Right forelimb (tissue), 1 donor: ENCODE measurements at places on chromosomes 1 and 21.
A peak's percentile ranks its signal among the peaks of the same experiment; 100 is the strongest.

- DNase-seq, result no peak
These were observed 51.3 kb downstream of the DNAJC6 start for GRCh38 chr1:65360648-65361047.

DNA sequence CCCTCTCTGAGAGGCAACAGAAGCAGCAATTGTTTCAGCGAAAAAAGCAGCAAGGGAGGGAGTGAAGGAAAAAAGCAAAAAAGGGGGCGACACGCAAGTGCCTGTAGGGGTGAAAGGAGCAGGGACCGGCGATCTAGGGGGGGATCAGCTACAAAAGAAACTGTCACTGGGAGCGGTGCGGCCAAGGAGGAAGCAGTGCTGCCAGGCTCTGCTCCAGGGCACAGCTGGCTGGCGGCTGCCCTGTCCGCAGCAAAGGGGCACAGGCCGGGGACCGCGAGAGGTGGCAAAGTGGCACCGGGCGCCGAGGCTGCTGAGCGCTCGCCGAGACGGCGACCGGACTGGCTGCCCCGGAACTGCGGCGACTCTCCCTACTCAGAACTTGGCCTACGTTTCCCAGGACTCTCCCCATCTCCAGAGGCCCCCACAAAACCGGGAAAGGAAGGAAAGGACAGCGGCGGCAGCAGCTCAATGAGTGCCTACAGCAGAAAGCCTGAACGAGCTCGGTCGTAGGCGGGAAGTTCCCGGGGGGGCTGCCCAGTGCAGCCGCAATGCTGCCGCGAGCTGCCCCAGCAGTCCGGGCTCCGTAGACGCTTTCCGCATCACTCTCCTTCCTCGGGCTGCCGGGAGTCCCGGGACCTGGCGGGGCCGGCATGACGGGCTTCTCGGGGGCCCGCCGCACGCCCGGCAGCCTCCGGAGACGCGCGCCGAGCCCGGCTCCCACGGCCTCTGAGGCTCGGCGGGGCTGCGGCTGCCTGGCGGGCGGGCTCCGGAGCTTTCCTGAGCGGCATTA, 1.0 kb upstream of the CDKN2C start:
- peak; percentile 63 for DNase-seq

GRCh38 chr1:113797472-113797871, 14.8 kb downstream of the RSBN1 start:
- DNase-seq, result no peak

- no peak for DNase-seq
These were observed 58.5 kb upstream of the LRRC8D start for GRCh38 chr1:89762386-89762778.

DNA sequence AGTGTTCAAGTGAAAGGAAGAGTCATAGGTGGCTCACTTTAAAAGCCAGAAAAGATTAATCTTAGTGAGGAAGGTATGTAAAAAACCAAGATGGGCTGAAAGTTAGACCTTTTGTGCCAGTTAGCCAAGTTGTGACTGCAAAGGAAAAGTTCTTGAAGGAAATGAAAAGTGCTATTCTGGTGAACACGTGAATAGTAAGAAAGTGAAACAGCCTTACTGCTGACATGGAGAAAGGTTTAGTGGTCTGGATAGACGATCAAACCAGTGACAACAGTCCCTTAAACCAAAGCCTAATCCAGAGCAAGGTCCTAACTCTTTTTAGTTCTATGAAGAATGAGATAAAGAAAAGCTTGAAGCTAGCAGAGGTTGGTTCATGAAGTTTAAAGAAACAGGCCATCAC, 106.4 kb downstream of the CTH start:
- DNase-seq, result no peak

DNA sequence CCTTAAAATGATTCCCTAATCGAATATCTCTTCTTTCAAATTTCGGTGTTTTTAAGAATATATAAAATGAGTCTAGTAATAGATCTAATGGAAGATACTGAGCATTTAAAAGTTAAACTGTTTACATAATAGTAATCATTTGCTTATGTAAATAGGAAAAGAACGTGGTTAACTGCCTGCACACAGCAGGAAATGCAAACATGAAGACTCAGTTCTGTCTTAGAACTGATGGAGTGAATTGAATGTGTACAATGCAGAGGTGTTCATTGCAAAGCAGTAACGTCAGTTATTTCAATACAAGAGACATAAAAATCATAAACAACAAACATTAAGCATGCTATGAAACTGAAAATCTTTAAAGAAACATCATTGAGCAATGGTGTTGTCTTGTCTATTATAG, 359.4 kb upstream of the ADAMTS5 start:
- no peak for DNase-seq

DNA sequence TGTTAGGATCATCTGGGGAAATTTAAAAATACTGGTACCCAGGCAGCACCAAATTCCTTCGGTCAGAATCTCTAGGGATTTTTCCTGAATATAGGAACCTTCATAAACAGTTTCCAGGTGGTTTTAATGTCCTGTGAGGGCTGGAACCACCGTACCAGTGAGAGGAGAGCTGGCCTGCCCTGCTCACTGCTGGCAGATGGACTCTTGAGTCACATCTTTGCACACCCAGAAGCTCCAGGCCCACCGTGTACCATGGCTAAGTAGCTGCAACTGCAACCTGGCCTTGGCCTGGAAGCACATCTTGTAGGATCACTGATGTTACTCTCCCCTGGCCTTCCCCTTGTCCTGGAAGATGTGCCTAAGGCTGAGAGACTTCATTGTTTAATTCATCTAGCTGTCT, 181.5 kb downstream of the DISC1 start:
- no peak for DNase-seq

DNA sequence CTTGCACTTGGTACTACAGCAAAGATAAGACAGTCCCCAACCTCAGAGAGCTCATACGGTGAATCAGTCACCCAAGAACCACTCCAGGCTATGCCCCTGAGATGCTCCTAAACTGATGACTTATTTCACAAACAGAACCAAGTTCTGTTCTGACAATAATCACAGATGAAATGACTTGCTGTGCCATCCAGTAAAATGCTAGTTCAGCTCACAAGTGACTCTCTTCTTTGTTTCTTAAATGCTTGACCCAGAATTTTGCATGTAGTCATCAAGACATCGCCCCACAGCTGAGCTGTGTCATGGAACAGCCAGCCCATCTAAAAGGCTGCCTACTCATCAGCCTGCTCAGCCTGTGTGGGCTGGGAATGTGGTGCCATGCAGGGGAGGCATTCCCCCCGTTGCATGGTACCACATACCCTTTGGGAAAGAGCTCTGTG, 6.1 kb upstream of the SLC19A2 start:
- no peak for DNase-seq

- no peak for DNase-seq
These were observed 27.7 kb downstream of the ACOT11 start for GRCh38 chr1:54575605-54576290.

- no peak for DNase-seq
These were observed 89.0 kb downstream of the TBX19 start for GRCh38 chr1:168369655-168370054.

DNA sequence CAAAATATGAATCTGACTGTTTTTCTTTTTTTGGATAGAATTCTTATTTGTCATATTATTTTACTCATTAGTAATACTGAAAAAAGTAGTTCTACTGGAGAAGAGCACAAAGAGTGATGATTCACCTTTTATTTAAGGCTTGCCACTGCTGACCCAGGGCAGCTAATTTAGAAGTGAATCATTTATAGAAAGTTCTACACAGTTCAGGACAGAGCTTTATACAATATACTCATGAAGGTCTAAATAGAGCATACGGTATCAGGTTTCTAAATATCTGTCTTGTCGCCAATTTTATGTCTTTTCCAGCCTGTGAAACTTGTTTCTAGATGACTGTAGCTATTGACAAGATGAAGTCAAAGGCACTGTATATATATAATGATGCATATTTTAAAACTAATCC, 25.0 kb downstream of the GIPC2 start:
- DNase-seq, result no peak
